ENCODE measurements at places on chromosomes 5 and 9.

DNA sequence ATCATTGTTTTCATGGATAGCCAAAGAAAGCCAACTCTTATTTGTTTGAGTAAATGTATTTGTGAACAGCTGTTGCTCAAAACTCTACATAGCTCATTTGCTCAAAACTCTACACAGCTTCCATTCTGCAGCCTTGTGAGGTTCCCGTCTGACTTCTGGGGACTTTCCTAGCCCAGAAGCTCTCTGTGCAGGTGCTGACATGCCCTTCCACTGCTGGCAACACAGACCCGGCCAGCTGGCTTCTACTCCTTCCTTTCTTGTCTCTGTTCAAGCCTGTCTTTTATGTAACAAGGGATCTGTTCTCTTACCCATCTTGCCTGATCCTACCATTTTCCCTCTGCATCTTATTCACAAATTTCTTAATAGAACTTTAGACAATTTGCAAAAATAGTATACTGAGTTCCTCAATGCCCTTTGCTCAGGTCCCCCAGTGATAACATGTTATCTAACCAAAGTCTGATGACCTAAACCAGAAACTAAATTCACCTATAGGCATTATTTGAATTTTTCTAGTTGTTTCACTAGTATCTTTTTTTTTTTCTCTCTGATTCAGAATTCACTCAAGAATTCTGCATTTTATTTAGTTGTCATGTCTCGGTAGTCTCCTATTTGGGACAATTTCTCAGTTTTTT is 556.5 kb upstream of the SEMA6A start:
- DNase-seq = no peak

DNA sequence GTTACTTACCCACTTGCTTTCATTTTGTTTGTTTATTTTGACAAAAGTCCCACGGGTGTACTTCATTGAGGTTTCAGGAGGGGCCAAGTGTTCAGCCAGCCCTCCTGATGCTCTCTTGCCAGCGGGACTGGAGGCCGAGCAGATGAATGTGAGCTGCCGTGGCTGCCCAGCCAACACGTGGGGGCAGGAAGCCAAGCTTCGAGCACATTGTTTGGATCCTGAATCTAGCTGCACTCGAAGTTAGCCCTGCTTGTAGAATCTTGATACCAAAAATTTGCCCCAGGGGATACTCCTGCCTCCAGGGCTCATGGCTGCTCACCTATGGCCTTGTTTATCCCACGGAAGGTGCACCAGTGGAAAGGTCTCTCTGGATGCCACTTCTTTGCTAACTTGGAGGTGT is 49.3 kb downstream of the RASGEF1C start:
- DNase-seq = no peak

GRCh38 chr9:93185266-93186214 is 1.6 kb downstream of the WNK2 start:
- no peak for DNase-seq

DNA sequence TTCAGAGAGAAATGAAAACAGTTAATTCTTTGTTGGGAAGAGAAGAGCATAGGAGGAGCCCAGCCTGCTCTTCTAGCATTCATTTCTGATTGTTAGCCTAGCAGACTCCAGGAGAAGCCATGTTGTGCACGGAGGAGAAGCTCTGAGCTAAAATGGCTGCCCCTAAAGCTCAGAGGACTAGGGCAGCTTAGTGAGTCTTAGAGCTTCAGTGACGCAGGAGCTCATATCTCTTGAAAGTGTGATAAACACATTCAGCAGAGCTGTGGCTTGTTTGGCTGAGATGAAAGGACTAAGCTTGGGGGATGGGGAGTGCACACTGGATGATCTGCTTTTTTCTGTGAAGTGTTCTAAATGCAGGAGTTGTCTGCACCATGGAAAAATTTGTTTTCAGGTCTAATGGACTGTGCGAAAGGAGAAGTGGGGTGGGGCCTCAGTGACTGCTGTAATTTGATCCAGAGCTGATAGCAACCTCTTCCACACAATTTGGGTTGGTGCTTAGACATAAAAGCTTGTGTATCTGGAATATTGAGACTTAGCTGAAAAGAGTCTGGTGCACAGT is 58.5 kb downstream of the ZNF462 start:
- DNase-seq = peak; percentile 41

DNA sequence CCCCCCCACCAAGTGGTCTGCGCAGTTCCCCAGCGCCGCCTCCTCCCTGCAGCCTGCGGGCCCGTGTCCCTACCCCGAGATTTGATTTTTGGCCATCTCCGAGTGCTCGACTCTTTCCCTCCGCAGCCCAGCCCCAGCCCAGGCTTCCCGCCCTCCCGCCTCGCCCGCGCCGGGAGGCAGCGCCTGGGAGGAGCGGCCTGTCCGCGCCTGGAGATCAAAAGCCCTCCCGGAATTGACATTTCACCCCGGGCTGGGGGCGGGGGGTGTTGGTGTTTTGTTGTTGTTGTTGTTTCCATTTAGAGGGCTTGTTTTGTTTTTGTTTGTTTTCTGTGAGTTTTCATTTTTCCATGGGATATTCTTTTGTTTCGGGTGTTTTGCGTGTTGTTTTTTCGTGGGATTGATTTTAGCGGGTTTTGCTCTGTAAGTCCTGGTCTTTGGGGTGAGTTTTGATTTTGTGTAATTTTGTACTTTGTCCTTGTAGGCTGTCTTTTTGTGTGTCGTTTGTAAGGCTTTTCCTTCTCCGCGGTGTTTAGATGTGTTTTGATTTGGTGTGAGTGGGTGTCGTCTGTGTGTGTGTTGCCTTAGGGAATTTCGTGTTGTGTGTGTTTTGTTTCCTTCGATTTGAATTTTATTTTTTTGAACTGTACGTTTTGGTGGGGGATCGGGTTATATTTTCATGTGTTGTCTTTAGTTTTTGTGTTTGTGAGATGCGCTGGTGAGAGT is 1.7 kb upstream of the PAX5 start:
- no peak for DNase-seq

GRCh38 chr5:105924366-105924765 is 1746.4 kb downstream of the EFNA5 start:
- DNase-seq = peak; percentile 90

DNA sequence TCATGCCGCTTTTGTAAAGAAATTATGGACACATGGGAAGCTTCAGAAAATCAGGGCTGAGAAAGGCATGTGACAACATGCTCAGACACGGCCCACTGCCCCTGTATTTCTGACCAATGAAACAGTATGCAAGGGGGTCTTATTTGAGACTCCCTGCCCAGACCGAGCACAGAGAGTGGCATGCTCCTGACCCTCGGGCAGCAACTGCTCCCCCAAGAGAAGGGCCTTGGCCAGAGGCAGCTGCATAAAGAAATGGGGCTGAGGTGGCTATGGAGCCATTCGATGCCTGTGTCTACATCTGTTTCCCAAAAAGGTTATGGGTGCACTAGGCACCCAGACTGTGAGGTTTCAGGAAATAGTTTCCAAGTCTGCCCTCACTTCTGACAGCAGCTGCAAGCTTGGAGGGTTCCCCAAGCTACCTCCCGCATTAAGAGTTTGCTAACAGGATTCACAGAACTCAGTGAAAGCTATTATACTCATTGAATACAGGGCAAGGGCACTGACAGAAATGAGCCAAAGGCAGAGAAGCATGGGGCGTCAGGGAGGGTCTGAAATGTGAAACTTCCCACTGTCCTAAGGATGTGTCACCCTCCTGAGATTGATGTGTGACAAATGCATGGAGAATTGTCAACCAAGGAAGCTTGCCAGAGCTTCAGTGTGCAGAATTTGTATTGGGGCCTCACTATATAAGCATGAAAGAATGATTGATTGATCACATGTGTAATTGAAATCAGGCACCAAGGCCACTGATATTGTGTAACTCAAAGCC is 94.3 kb downstream of the DAP start:
- DNase-seq = no peak

GRCh38 chr5:134411546-134412266 is at the start of gene CDKN2AIPNL:
TSS of gene CDKN2AIPNL (minus strand) at chr5:134411881. CDS start at chr5:134411854, 27 bp downstream.
- peak; percentile 89 for DNase-seq

DNA sequence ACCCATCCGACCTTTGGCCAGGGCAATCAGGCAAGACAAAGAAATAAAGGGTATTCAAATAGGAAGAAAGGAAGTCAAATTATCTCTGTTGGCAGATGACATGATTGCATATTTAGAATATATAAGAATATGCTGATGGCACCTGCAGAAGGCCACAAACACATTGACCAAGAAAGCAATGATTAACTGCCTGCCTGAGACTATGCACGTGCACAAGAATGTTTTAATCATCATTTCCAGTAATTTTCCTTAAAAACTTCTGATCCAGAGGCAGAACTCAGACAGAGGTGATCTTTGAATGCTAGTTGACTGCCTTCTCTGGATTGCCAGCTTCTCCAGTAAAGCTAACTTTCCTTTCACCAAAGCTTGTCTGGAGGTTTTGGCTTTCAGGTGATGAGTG is 260.2 kb downstream of the DTWD2 start:
- DNase-seq = no peak

- no peak for DNase-seq
Measured at GRCh38 chr5:4765411-4765810, 374.7 kb upstream of the ADAMTS16 start.

DNA sequence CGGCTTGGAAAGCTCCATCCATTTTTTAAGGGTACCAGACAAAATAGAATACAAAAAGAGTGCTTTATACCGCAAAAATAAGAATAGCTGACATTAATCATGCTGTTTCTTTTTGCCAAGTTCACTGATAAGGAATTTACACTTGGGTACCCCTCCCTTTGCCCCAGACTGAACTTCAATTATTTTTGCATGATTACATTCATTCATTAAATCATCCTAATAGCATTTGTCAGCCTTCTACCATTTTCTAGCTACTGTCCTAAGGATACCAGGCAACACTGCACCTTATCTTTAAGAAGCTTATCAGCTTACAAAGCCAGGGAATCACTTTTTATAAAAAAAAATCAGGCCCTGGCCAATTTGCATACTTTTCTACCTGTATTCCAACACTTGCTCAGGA is 48.4 kb downstream of the YIPF5 start:
- no peak for DNase-seq

DNA sequence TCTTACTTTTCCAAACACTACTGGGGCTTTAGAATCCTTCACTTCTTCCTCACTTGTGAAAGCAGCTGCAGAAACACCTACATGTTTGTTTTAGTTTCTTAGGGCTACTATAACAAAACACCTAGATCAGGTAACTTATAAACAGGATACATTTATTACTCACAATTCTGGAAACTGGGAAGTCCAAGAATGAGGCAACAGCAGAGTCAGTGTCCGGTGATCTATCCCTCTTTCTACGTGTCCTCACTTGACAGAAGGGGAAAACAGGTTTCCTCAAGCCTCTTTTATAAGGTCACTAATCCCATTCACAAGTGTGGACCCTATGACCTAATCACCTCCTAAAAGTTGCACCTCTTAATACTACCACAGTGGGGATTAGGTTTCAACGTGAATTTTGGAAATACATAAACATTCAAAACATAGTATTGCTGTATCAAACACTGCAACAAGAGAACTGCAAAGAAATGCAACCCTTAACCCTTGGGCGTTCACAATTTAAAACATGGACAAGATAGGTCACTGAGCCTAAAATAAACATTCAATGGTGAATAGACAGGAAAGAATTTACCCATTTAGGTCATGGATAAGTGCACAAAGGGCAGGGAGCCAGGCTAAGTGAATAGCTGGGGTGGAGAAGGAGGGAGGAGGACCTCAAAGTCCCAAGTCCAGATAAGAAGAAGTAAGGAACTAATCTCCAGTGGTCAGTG is 104.3 kb downstream of the PIK3R1 start:
- DNase-seq = peak; percentile 69

- DNase-seq = no peak
Measured at GRCh38 chr9:95213117-95213516, 104.4 kb downstream of the FANCC start.

GRCh38 chr5:59140133-59140532 is 557.3 kb downstream of the RAB3C start:
- DNase-seq = no peak

DNA sequence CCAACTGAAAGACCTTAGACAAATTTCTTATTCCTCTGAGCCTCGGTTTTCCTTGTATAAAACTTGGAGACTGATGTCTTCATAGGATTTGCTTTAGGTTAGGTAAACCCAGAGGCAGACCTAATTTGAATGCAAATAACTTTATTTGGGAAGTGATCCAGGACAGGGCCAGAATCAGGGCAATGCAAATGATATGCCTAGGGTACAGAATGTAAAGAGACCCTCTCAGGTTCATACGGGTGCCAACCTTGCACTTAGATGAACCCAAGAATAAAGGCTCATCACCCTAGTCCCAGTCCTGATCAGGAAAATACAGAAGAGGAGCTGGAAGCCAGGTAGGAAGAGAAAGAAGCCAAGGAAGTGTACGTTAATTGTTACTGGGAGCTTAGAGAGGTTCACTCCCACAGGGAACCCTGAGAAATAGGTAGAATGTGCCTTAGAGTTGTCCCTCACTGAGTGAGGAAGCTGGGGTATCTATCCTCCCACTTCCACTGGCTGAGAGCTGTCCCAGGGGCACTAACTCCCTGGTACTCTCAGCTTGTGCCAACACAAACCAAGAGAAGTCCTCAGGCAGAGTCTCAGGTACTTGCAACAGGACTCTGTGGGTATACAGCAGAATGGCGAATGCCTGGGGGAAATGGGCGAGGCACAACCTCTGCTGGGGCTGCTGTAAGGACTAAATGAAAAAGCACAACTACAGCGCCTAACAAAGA is 3.1 kb upstream of the HK3 start:
- no peak for DNase-seq

- no peak for DNase-seq
Measured at GRCh38 chr5:14464096-14464495, 117.5 kb upstream of the OTULINL start.

- no peak for DNase-seq
Measured at GRCh38 chr5:132053483-132053882, 7.0 kb upstream of the IL3 start.

DNA sequence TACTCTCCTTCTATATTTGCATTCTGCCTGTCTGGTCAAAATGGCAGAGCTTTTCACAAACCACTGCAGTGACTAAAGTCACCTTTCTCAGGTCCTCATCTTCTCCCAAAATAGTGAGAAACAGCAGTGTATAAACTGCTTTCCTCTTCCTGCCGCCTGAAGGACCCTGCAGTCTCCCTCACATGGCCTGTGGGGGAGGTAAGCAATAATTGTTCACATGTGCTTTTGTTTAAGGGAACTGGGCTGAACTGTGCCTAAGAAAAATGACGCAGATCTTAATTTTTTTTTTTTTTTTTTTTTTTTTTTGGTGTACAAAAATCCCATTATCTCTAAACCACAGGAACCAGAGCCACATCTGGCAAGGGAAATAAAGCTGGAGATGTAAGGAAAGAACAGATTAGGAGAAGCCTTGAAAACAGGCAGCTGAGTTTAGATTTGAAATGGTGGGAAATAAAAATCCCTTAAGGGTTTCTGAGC is 131.7 kb upstream of the VLDLR start:
- no peak for DNase-seq

- DNase-seq = no peak
Measured at GRCh38 chr5:154844809-154845208, 5.6 kb downstream of the FAXDC2 start.

GRCh38 chr9:15354713-15355112 is 47.7 kb upstream of the TTC39B start:
- no peak for DNase-seq
